ENCODE measurements at places on chromosomes 12 and 14.

DNA sequence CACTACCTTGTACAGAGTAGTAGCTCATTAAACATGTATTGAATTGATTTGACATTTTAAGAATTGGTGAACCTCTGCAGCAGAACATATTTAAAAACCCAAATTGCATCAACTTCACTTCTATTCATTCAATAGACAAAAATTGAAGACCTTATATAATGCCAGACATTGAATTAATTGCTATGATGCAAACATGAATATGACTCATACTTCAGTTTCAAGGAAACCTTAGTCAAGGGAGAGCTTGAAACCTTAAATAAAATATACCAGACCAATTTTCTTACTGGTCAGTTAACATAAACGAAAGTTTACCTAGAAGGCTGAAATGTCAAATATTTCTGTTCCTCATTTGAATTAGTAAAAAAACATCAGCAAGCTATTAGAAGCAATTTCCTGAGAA is 5.0 kb upstream of the MGAT4C start:
- no peak for DNase-seq

DNA sequence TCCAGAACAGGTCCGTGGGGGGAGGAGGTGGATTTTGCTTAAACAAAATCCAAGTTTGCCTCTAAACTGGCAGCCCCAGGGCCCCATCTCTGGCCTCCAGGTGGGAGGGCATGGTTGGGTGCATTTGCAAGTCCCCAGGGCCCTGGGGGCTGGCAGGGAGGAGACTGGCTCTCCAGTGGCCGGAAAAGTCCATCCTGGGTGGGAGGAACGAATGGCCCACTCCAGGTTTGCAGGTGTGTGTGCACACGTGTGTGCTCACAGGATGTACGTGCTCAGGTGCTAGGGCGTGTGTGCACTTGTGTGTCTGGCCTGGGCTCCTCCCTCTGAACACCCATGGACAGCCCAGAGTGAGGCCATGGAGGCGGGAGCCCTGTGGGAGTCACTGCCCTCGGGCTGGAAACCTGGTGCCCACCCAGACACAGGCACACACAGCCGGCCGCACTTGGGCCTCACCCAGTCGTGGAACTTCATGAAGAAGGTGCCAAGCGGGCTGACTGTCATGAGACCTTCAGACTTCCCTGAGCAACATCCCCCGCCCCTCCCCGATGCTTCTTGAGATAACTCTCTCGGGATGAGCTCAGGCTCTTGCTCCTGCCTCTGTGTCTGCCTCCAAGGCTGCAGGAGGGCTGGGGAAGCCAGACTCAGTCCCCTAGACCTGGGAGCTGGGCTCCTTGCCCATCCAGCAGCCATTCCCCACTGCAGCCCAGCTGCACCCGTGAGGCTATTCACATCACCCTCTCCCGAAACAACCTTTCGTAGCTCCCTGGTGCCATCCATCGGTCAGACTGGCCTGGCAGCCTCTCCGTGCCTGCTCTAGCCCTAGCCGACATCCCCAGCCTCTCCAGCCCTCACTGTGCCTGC is 9.4 kb downstream of the AHNAK2 start:
- no peak for DNase-seq

DNA sequence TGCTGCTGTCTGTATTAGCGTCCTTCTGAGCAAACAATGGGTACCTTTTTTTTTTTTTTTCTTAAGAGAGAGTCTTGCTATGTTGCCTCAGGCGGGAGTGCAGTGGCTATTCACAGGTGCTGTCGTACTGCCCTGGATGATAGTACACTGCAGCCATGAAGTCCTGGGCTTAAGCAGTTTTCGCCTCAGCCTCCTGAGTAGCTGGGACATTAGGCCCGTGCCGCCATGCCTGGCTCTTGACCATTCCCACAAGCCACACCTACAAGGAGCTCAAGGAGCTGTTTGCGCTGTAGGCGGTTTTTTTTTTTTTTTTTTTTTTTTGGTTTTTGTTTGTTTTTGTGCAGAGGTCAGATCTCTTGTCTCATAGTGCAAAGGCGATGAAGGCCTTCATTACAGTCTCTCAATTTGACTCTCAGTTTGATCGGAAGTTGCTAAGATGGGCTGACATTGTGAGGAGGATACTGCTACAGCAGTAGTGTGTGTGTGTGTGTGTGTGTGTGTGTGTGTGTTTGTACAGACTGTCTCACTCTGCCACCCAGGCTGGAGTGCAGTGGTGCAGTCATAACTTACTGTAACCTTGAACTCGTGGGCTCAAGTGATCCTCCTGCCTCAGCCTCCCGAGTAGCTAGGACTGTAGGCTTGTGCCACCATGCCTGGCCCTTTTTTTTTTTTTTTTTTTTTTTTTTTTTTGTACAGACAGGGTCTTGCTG is 34.2 kb downstream of the TRAF3 start:
- no peak for DNase-seq

- no peak for DNase-seq
Observed at GRCh38 chr12:4224206-4224889, 49.2 kb upstream of the CCND2 start.

DNA sequence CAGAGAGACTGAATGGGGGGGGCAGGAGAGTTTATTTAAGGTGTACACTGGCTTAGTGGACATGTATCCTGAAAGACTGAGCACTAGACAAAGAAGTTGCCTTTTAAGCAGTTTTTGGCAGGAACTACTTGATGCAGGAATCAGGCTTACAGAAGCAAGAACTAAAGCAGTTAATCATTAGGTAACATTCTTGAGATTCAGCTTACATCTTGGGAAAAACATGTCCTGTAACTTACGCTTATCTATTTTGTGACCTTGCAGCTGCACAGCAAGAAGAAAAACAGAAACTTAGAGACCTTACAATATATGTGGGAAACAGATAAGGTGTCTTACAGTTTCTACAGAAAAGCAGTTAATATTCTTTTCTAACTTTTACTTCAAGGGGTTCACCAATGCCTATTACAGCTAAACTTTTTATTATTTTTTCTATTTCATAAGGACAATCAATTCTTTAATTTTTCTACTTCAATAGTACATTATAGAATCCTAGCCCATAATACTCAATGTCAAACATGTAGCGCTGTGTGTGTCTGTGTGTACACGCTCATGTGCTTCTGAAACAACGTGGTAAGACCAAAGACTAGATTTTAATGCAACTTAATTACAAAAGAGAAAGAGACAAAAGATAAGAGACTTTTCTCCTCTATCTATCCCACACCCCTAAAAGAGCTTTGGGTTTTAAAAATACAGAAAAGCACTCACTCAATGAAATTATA is 276.9 kb downstream of the PRKD1 start:
- no peak for DNase-seq

DNA sequence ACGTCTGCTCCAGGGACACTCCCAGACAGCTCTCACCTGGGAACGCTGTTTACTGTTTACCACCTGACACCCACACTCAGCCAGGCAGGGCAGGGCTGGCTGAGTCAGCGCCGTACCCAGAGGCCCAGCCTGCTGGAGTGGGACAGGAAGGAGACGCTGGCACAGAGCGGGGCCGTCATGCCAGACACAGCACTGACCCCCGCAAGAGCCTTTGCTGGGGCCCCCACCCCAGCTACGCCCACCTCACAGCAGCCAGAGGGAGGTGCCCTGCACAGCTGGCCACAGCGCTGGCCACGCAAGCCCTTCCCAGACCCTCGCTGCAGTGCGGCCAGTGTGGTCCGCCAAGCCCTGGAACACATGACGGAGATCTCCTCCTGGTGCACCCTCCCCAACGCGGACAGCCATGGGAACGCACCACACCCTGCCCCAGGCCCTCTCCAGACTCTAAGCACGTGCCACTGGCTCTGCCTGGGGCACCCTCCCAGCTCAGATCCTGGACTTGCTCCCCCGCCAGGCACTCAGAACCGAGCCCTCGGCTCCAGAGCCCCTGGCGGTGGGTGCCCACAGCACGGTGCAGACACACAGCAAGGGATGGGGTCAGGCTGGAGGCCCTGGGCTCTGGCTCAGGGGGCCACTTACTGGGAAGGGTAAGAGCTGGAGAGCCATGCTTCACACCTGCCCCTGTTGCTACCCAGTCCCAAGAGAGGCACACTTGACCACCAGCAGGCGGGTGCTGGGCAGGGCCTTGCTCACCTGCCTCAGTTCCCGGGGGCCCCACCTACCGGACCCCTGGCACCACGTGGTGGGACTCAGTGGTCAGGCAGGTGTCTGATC is 5.7 kb downstream of the AHNAK2 start:
- DNase-seq = no peak

DNA sequence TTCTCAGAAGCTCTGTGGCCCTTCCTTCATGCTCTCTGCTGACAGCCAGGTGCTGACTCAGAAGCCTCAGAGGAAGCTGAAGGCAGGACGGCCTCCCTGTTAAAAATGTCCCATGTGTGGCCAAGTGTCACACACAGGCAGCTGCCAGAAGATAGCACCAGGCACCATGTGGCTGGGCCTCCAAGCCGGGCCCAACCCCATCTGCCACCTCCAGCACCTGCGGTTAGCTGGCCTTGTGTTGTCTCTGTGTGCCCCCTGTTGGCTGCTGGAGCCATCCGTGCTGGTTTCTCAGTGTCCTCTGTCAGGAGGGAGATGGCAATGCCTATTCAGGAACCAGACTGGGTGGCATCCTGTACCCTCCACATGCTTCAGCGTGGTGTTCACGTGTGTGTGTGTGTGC is 63.2 kb downstream of the TSPAN11 start:
- no peak for DNase-seq

DNA sequence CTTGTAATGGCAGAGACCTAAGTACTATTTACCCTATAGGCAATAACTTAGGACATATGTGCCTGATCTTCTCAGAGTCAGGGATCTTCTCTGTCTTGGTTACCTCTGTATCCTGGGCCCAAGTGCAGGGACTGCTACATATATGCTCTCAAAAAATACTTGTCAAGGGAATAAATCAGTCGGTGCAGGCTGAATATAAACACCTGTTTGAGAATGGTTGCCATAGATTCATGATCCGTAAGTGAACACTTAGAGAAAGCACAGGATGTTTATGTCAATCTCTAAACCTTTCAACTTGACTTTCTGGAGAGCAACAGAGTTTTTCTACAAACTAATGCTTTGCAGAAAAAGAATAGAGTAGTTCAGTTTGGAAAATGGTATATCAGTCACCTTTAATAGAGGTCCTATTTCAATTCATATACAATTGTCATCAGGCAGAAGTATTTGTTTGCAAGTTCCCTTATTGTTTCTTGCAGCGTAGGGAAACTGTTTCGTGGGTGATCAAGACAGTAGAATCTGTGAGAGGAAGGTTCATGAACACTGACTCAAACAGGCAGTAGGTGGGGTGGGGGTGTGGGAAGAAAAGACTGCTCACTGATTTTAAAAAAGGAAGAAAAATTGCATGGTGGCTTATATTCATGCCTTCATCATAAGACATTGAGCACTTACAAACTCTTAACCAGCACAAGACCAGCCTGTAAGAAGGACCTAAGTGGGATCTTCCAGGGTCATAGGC is 6.0 kb upstream of the UBE2N start:
- peak; percentile 45 for DNase-seq

- DNase-seq = peak; percentile 75
Observed at GRCh38 chr14:70660967-70661893, 19.5 kb downstream of the TTC9 start.

- no peak for DNase-seq
Observed at GRCh38 chr12:113684053-113684907, 212.6 kb upstream of the LHX5 start.

DNA sequence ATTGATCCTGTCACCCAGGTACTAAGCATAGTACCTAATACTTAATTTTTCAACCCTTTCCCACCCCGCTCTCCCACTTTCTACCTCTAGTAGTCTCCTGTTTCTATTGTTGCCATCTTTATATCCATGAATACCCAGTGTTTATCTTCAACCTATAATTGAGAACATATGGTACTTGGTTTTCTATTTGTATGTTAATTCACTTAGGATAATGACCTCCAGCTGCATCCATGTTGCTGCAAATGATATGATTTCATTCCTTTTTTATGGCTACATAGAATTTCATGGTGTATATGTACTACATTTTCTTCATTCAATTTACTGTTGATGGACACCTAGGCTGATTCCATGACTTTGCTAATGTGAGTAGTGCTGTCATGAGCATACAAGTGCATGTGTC is 547.3 kb upstream of the NOVA1 start:
- no peak for DNase-seq

- DNase-seq = no peak
Observed at GRCh38 chr14:103066399-103066798, 9.1 kb upstream of the CDC42BPB start.

DNA sequence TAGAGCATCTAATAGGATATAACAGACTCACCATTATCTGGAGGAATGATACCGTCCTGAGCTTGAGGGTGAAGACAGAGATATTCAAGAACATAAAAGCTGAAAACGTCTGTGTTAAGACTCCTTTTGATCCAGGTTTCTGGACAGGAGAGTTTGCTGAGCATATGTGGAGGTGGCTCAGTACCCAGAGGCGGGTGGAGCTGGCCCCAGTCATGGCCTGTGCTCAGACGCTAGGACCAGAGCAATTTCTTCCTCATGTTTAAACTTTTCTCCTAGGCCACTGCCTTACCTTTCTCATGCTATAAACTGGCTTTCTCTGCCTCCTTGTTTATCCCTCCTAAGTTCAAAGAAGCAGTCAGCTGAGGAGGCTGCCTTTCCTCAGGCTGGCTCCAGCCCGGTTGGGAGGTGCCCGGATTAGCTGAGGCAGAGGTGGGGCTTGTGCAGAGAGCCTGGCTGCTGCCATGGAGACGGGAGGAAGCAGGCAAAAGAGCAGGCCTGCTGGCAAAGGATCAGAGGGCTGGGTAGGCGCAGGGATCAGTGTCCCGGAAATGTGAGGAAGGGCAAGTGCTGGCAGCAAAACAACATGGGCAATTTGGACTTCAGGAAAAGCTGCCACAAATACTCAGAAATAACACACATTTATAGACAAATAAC is 13.7 kb downstream of the COA8 start:
- no peak for DNase-seq

DNA sequence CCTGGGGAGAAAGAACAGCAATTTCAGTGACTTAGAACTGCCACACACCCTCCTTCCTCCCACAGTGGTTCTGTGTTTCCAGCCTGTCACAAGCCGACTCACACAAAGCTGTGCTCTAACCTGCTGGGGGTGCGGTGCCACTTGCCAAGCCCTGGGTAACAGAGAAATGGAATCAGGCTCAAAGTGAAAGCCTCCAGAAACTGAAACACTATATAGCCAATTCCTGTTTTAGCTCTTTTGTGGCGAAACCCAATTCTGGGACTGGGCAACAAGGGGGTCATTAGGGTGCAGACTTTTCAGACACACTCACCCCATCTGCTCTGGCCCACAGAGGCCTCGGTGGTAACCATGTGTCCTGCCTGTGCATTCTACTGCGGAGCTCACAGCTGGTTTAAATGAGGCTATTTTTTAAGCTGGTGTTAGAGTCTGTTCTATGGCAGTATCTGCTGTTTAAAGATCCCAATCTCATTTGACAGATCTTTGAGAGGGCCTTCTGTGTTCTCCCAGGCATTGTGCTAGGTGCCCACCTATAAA is 15.2 kb upstream of the ACTR6 start:
- DNase-seq = no peak

DNA sequence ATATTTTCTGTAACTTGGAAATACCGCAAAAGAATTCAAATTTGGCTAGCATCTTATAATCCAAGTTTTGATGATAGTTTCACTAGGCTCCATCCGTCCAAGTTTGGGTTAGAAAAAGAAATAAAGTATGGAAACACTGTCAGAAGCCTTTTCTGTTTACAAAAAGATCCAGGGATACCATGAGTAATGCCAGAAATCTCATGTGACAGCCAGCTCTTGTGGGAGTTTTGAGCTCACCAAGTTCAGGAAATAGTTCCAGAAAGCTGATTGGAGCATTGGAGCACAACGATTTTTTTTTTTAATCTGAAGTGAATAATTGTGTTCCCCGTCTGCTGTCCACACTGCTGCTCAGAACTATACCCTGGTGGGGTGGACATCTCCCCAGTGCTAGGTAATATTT is 229.7 kb upstream of the NPAS3 start:
- no peak for DNase-seq

- peak; percentile 29 for DNase-seq
Observed at GRCh38 chr14:35883677-35884293, 57.6 kb downstream of the BRMS1L start.

Measured in CD4-positive, alpha-beta T cell treated with Interleukin-6 for 4 hours (primary cell).